ENCODE measurements at places on chromosomes 2 and 18.

DNA sequence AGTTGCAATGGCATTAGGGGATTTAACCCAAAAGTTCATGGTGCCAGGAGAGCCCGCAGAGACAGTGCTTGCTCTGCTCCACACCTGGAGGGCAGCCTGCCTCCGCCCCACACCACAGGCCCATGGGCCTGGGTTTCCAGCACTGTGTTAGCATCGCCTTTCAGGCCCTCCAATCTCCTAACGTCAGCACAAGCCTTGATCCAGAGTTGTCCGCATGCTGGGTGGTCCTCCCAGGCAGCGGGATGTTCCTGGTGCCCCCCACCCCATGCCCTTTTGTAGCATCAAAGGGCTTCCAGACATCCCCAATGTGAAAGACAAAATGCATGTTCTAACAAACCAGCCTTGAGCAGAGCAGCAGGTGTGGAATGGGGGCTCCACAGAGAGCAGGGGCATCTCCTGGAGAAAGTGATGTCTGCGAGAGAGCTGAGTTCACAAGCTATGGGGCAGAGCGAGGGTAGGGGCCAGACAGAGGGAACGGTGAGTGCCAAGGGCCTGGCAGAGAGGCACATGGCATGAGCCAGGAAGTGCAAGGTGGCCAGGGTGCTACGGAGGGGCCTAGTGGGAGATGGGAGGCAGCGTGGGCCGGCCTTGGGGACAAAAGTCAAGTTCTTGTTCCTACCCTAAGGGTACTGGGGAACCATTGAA, 119.2 kb downstream of the CYP26B1 start:
- DNase-seq, result no peak

DNA sequence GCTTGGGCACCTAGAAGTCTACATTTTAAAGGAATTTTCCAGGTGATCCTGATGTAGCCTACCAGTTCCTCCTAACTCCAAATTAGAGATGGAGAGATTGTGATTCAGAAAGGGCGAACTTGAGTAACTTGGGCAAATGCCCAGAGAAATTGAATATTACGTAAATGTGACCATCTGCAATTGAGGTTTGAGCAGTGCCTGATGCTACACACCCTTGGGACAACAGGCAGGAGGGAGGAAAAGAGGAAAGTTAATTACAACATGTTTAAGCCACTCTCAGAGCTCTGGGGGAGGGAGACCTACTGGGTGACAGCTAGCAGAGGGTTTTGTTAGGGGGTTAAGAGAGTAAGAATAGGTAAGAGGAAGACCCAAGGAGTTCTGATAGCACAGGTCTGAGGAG, 208.9 kb downstream of the LPIN1 start:
- DNase-seq, result no peak

DNA sequence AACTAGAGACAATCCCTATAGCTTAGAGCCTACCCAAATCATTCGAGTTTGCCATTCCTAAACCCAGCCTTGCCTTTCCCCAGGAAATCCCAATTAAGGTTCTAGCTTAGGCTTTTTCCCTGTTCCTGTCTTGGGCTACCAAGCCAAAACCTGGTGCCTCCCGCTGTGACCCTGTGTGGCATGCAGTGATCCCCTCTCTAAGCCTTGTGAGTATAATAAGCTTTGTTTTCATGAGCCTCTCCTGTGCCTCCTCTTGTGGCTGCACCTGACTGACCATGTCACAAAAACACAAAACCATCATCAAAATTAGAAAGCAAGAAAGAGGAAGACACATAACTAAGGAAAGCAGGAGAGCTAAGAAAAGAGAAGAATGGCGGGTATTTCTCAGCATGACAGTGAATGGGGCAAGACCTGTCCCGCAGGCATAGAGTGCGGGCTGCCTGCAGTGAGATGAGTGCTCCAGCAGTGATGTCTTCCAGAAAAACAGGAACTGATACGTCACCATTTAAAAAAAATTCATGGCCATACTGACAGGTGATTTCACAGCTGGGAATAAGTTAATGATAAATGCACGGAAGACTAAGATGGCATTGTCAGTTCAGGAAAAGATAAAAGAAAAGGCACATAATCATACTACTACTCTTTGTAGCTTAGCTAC, 9.2 kb upstream of the PAIP2B start:
- no peak for DNase-seq

GRCh38 chr2:200843993-200844948, 20.2 kb downstream of the CLK1 start:
- no peak for DNase-seq

DNA sequence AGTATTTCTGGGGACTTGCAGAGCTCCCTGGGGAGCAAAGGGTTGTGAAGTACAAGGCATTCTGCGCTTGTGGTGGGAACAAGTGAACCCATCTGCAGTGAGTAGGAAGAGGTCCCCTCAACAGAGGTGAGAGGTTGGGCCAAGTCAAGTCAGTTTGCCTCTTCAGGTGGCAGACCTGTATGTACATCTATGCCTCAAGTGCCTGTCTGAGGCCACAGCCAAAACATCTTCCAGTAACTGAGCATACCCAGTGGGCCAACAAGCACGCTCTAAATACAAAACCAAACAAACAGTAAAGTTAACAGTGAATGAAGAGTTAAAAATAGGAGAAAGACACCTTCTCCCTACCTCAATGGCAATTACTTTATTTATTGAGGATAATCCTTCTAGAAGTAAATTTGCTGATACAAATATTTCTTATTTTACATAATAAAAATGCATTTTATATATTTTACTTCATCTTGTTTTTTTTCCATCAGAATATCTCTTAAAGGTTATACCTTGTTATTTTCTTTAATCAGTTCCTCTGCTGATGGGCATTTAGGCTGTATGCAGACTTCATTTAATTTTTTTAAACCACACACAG, 2.5 kb downstream of the GYPC start:
- DNase-seq, result no peak

- DNase-seq, result no peak
These were observed 640.9 kb upstream of the SETBP1 start for GRCh38 chr18:44039826-44040225.

GRCh38 chr18:60044290-60045006, 144.7 kb downstream of the PMAIP1 start:
- DNase-seq, result no peak

DNA sequence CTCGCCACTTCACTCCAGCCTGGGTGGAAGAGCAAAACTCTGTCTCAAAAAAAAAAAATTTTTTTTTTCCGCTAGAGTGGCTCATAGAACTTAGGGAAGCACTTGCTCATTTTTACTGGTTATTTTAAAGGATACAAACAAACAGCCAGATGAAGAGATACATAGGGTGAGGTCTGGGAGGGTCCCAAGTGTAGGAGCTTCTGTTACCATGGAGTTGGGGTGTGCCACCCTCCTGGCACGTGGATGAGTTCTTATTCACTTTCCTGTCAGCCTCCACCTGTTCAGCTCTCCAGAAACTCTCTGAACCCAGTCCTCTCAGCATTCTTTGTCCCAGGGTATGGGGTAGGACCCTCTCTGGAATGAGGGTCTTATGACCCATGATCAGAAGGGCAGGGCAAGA, 4.9 kb upstream of the MAT2A start:
- no peak for DNase-seq

DNA sequence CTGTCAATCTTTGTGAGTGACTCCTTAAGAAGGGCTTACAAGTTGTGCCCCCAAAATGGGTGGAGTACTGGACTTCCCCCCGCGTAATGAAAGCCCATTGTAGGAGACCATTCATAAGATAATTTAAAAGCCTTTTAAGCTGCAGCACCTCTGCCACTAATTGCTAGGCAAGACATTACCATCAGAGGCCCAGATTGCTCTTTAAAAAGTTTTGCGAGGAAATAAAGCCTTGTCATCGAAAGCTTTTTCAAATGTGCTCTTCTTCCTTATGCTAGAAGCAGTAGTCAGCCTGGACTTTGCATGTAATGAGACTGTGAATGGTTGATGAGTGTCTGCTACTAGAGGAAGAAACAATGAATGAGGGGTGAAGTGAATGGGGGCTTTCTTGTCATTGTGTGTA, 345.3 kb upstream of the CDH2 start:
- no peak for DNase-seq

- DNase-seq, result no peak
These were observed 27.2 kb upstream of the RAPH1 start for GRCh38 chr2:203562268-203562667.

DNA sequence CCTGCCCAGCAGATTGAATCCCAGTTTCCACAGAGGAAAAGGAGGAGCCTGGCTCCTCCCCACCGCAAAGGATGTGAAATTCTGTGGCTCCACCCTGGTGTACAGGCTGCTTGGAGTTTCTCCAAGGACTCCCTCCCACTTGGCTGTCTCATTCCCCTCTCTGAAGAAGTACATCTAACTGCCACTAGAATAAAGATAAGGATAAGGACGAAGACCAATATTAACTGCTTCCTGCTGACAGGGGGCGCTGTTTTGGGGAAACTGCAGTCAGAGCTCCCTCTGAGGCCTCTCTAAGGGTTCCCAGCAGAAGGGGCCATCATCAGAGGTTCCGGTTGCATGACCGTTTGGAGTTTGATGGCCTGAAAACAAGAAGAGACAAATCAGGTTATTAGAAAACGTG, 790.9 kb downstream of the CPS1 start:
- no peak for DNase-seq
